ENCODE measurements at places on chromosomes 2 and 18.

- no peak for DNase-seq
These were observed 76.0 kb downstream of the TGIF1 start for GRCh38 chr18:3525870-3526420.

DNA sequence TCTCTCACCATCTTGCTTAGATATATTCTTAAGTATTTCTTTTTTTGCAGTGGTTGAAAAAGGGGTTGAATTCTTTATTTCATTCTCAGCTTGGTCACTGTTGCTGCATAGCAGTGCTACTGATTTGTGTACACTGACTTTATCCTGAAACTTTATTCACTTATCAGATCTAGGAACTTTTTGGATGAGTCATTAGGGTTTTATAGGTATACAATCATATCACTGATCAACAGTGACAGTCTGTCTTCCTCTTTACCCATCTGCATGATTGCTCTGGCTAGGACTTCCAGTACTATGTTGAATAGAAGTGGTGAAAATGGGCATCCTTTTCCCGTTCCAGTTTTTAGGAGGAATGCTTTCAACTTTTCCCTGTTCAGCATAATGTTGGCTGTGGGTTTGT is 6.5 kb downstream of the STARD6 start:
- DNase-seq: no peak

DNA sequence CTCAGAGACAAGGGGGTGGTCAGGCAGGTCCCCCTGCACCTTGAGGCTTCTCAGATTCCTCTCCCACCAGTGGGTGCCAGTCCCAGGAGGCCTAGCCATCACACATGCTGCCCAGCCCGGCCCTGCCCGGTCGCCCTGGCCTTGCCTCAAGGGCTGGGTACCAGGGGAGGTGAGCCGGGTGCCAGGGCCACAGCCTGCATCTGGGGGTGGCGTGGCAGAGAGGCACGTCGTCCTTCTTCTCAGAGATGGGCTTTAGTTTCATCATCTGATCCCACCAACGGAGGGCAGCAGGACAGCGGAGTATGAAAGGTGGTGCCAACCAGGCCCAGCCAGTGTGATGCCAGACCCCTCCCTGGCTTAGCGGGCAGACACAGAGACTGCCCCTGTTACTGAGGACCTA is 161.7 kb downstream of the TFCP2L1 start:
- no peak for DNase-seq

DNA sequence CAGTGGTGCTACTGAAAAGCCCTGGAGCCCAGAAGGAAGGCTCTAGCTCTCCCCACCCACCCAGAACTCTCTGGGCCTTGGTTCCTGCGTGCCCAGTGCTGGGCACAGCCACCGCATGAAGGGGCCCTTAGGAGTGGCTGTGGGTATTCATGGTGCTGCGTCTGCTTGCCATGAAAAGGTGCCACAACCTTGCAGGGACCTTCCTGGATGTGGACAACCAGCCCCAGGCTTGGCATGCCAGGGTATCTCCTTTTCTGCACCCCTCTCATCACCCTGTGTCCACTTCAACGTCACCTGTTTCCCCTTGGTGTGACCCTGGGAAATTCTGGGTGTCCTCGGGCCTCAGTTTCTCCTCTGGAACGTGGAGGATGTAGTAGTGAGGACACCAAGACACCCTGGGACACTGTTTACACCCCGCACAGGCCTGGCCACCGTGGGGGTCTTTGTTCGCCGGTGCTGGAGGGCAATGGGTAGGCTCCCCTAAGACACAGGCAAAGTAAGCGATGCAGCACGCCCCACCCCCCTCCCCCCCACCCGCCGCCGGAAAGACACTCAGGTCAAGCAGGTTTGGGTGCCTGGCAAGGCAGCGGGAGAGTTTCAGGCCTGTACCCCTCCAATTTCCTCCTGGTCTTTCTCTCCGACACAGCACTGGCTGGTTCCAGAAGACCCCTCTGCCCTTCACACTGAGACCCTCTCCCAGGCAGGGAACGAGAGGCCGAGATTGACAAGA is 34.8 kb upstream of the TAF1B start:
- DNase-seq: no peak

GRCh38 chr2:127675331-127676261 is at the start of gene LIMS2:
LIMS2 (minus strand) TSS chr2:127675530; CDS start chr2:127675024, 506 bp downstream.
- no peak for DNase-seq

GRCh38 chr2:44833171-44834069 is 108.1 kb upstream of the SIX3 start:
- no peak for DNase-seq

GRCh38 chr2:141038341-141038740 is 1092.5 kb downstream of the LRP1B start:
- no peak for DNase-seq

- no peak for DNase-seq
These were observed 416.1 kb downstream of the ARHGAP15 start for GRCh38 chr2:143545059-143545948.
